SJSA1 (cell line): ENCODE measurements at places on chromosomes 6 and 20. TPM values are rescaled to one million over a fixed set of nuclear protein-coding genes. Genes with fewer than 3 reads are reported as not detected.
A peak's percentile ranks its signal among the peaks of the same experiment; 100 is the strongest.

- DNase-seq: peak; percentile 81
Measured at GRCh38 chr6:109790131-109790530, 99.0 kb downstream of the FIG4 start.

DNA sequence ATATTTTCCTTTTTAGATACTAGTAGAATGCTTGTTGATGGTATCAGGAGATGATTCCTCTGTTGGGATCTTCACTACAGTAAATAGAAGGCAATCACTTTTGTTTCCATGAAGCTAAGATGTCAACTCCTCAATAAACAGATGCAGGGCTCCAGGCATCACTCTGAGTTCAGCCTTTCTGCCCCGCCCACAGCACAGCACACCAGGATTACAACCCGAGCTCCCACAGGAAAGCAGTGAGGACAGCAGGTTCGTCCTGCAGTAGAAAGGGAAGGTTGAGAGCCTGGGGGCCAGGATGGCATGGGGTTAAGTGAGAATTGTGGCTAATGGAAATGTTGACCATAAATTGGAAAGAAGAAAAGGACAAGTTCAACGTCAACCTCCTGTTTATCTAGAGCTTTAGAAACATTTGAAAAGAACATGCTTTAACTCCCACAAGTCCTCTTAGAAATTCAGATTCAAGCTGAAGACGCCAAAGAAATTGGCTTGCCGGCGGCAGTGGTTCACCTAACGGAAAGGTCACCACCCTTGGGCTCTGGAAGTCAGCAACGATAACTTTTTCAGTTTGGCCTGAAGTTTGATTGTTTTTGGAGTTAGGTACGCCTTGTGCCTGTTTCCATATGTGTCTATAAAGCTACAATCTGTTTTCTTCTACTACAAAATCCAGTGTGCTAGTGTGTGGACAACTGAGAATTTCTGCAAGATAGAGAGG, 144.4 kb upstream of the PDE10A start:
- DNase-seq: no peak

DNA sequence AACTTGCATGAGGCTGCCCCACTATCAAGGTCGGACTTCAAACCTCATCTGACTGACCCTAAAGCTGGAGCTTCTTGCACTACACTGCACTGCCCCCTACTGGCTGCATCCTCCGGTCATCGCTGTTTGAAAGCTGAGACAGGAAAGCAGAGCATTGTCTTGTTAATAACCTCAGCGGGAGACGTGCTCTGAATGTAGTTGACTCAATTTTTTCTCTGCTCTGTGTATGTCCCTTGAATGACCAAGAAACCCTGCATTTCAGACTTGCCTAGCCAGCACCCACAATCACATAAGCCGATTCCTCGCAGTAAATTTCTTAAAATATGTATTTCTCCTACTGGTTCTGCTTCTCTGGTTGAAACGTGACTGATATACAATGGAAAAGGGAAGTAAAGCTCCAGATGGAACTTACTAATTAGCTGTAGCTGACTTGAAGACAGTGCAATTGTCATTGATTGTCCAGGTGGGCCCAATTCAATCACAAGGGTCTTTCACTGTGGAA, 27.8 kb downstream of the TCF21 start:
- peak; percentile 82 for DNase-seq

GRCh38 chr20:17273717-17274116, 46.9 kb downstream of the PCSK2 start:
- DNase-seq: no peak

DNA sequence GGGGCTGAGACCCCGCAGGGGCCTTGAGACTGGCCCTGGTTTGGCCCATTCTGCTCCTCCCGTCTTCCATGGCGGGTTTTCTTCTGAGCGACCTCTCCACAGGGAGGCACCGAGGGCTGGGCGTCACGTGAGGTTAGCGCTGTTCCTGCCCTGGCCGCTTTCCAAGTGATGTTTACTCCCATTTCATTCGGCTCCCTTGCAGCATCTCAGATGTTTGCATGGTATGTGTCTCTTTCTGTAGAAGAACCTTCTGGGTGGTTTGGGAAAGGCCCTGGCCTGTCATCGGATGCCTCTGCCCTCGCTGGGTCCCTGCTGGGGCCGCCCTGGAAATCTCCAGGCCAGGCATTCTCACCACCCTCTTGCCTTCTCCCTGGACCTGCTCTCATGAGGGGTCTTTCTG, 17.3 kb downstream of the RAMACL start:
- no peak for DNase-seq

- no peak for DNase-seq
Measured at GRCh38 chr20:12528591-12529041, 480.2 kb upstream of the SPTLC3 start.

DNA sequence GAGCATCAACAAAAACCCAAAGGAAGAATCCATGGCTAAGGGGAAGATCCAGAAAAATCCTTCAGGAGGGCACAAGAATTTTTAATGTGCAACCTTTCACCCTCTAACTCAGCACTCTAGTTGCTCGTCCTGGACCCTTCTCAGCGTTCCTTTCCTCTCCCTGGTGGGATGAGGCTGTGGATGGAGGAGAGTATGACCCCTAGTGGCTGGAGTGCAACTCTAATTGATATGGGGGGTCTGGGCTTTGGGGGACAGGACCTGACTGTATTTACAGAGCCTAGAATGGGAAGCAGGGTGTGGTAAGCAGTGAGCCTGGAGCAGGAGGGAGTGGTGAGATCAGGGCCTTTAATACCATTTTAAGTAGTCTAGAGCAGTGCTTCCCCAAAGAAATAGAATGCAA, 83.9 kb upstream of the CEP85L start:
- no peak for DNase-seq

Gene F13A1
- total RNA-seq: 0.45 TPM in 1 of 2 replicates, not detected in the other

Gene ANGPT4
- not detected in 2 replicates for total RNA-seq

Gene PLN
- total RNA-seq: not detected in 2 replicates

Gene ABT1
- total RNA-seq: 16.9 and 27.4 TPM in 2 replicates
